ENCODE measurements at places on chromosomes 16 and 17. TPM values are rescaled to one million over a fixed set of nuclear protein-coding genes. Genes with fewer than 3 reads are reported as not detected.

Gene SLC16A13
- 5.4 TPM for total RNA-seq

Gene CBLN1
- total RNA-seq = not detected

Gene UNC13D
- total RNA-seq = 1.1 TPM

Gene TRIM25
- 19.6 TPM for total RNA-seq

GRCh38 chr17:77288115-77288619, 147.4 kb downstream of the SEC14L1 start:
- no peak for DNase-seq

DNA sequence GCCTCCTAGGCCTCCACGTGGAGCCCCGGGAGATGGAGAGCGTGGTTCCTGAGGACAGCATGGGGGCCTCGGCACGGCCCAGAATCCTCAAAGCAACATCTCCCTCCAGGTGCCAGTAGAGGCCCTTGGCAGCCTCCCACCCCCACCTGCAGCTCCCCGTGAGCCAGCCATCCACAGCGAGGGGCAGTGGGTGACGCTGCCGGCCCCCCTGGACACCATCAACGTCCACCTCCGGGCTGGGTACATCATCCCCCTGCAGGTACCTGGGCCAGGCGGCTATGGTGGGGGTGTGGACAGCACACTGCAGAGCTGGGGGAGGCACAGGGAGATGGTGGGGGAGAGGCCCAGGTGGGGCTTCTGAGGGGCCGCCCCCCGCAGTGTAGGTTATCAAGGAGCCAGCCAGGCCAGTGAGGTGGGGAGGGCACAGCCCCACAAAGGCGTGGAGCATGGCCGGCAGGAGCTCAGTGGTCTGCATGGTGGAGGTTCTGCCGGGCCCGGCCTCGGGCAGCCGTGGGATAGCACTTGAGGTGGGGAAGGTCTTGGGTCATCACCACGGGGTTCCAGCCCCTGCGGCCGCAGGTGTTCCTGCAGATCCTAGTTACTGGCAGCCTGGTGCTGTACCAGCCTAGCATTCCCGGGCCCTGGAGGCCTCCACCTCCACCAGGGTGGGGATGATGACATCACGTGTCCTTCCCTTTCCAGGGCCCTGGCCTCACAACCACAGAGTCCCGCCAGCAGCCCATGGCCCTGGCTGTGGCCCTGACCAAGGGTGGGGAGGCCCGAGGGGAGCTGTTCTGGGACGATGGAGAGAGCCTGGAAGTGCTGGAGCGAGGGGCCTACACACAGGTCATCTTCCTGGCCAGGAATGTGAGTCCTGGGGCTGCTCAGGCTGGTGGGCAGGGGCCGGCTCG, 16.4 kb downstream of the GAA start:
- no peak for DNase-seq

GRCh38 chr16:21722771-21723455, 59.1 kb downstream of the OTOA start:
- no peak for DNase-seq

GRCh38 chr16:81651758-81652718, 127.1 kb upstream of the PLCG2 start:
- no peak for DNase-seq

- DNase-seq = no peak
These were observed 10.8 kb downstream of the ZG16B start for GRCh38 chr16:2840914-2841313.

All from chondrocyte (in vitro differentiated cells).